ENCODE measurements at places on chromosomes 4 and X.

DNA sequence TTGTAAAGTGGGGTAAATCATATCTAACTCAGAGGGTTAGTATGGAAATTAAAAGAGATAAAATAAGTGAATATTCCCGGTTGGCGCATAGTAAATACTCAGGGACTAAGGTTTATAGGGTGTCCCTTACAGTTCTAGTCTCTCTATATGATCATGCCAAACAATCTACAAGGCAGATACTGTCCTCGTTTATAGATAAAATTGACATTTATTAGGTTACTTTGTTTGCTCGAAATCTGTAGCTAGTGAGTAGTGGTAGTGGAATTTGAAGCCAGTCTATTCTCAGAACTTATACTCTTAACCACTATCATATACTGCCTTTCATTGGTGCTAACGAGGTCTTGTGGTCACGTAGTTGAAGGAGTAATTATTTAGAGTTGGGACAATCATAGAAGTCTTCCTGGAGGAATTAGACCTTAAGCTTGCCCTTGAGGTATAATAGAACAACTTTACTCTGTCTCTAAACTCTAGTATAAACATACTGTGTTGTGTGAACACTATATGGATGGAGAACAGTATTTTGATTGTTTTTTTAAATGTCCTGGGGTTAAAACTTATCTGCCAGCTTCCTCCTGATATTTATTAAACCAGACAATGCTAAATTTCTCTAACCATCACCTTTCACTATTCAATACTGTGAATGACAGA is 324.0 kb downstream of the STIM2 start:
- DNase-seq, result no peak

GRCh38 chr4:48748949-48749596 is 31.0 kb downstream of the FRYL start:
- no peak for DNase-seq

DNA sequence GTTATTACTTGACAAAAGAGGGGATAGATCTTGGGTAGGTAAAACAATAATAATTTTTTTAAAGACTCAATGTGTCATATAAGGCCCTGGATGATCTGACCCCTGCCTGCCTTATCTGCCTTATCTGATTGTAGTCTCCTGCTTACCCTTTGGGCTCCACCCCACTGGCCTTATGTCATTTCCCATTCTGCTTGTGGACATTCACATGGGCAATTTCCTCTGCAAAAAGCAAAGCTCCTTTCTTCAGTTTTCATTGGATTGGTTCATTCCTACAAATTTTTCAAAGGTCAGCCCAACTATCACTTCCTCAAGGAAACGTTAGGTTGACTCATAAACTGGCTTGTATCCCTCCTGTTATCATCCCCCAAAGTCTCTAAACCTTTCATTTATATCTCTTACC is 15.7 kb upstream of the TET2 start:
- DNase-seq, result no peak

- DNase-seq, result no peak
Observed at GRCh38 chrX:108312957-108313356, 125.3 kb downstream of the COL4A6 start.

- no peak for DNase-seq
Observed at GRCh38 chr4:47010912-47011446, 17.6 kb upstream of the GABRA4 start.

DNA sequence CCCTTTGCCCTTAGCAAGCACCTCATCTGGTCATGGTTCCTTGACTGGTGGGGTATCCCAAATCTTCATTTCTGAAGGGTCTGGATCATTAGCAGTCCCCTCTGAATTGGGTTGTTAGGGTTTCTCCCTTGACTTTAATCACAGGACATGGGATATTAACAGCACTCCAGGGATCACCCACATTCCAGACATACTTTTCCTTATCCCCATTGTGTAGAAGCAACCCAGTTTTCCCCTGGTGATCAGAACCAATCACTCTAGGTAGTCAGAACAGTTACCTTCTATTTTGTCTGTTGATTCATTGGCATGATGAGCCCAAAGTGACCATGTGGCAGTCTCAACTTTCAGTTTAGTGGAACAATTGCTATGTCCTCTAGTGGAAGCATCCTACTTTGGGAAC is 29.1 kb upstream of the GRSF1 start:
- DNase-seq, result no peak

DNA sequence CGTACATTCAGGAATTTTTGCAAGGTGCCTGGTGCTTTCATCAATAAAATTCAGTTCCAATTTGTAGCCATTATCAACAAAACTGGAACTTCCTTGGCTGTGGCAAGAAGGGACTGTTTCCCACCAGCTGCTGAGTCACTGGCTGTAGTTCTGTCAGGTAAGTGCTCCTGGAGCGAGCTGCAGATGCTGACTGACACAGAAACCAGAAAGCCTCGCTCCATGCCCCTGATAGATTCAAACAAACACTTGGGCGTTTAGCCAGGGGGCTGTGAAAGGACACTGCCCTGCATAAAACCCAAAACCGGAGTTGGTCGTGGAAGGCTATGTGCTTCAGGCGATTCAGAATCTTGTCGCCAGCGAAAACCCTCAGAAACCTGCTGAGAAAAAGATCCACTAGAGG is 188.4 kb upstream of the FAM9B start:
- no peak for DNase-seq

GRCh38 chrX:102672856-102673255 is 21.6 kb downstream of the GPRASP1 start:
- DNase-seq, result no peak

DNA sequence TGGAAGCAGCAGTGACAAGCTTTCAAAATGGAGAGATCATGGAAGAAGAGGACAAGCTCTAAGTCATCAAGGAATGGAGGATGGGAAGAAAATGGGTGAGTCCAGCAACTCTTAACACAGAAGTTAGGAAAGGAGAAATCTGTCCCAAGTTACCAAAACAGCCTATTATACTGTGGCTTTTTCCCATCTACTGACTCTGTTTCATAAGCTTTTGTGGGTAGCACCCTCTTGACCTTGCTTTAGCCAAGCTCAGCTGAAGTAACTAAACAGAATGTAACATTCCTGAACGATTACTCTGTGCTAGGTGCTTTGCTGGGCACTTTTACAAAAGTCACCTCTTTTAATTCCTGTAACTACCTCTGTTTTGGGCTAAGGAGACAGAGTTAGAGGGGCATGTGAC is 54.9 kb downstream of the MAP7D2 start:
- no peak for DNase-seq

- no peak for DNase-seq
Observed at GRCh38 chr4:55752810-55753209, 66.8 kb upstream of the EXOC1L start.

DNA sequence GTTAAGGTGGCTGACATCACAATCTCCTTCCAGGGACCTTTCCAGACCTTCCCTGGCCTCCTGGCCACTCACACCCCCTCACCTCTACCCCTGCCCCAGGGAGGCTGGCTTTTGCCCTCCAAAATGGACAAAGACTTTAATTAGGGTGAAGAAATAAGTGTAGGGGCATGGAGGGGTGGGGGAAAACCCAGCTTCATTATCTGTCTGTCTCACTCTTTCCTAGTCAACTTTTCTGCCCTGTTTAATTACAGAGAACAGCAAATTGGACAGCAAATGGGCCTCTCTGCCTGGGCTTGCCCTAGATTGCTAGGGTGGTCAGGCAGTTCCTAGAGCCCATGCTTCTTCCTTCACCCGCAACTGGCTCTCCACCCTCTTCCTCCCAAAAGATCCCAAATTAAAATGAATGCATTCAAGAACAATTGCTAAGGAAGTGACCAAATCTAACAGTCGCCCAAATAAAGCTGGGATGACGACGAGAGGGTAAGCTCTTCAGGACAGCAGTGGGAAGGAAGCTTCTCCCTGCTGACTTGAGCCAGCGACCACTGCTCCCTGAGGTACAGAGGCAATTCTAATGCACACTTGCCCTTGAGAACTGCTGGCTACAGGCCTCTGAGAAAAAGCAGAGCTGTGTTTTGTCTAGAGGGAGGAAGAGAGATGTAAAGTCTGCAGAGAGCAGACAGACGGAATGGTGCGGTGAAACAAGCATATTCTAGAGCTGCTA is 12.4 kb downstream of the RAI2 start:
- no peak for DNase-seq

Data from anterior cingulate cortex (tissue), 58 donors.